ENCODE measurements at places on chromosomes 5 and 9.

GRCh38 chr9:5670079-5670478 lies 41.2 kb downstream of the RIC1 start:
- DNase-seq, result no peak

DNA sequence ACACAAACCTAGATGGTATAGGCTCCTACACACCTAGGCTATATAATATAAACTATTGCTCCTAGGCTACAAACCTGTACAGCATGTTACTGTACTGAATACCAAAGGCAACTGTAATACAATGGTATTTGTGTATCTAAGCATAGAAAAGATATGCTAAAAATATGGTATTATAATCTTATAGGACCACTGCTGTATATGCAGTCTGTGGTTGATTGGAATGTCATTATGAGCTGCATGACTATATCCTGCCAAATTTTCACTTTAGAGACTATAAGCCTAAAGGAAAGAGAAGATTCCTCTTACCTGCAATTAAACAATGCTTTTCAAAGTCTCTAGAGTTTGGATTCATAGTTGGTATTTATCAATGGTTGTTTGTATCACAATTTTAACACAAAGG lies 24.7 kb upstream of the ACOT12 start:
- DNase-seq, result peak; percentile 57

DNA sequence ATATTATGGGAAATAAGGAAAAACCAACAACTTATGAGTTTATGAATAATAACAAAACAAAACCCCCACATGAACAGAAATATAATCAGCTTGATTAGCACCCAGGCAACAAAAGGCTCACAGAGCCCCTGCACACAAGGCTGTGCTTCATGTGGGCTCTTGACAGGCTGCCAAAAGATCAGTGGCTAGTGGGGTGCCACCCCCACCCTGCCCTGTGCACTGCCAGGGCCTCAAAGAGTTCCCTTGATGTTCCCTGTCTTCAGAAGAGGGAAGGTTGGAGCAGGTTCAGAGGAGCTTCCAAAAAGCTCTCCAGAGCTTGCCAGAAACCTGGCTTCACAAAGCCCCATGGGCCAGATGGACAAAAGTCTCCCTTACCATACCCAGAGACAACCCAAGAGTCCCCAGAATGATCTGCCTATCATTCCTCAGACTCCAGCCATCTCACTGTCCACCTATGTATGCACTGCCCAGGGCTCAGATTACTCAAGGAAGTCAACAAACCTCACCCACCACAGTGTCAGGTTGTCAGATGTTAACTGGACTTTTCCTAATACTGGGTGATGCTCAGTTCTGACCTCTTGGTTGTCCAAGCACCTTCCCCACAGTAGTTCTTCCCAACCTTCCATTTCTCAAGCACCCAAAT lies 87.5 kb downstream of the SIL1 start:
- DNase-seq, result no peak

DNA sequence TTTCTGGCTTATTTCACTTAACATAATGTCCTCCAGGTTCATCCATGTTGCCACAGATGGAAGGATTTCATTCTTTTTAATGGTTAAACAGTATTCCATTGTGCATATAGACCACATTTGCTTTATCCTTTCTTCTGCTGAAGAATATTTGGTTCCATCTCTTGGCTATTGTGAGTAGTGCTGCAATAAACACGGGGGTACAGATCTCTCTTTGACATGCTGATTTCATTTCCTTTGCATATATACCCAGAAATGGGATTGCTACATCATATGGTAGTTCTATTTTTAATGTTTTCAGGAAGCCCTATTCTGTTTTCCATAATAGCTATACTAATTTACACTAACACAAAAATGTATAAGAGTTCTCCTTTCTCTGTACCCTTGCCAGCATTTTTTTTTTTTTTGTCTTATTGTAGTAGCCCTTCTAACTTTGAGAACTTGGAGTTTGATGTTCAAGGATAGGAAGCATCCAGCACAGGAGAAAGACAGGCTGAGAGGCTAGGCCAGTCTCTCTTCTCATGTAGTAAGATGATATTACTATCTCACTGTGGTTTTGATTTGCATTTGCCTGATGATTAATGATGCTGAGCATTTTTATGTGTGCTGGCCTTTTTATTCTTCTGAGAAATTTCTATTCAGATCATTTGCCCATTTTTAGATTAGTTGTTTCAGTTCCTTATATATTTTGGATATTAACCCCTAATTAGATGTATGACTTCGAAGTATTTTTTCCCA lies 592.2 kb upstream of the ZNF608 start:
- DNase-seq, result peak; percentile 23

- no peak for DNase-seq
These were observed 106.3 kb upstream of the NR3C1 start for GRCh38 chr5:143509758-143510221.

DNA sequence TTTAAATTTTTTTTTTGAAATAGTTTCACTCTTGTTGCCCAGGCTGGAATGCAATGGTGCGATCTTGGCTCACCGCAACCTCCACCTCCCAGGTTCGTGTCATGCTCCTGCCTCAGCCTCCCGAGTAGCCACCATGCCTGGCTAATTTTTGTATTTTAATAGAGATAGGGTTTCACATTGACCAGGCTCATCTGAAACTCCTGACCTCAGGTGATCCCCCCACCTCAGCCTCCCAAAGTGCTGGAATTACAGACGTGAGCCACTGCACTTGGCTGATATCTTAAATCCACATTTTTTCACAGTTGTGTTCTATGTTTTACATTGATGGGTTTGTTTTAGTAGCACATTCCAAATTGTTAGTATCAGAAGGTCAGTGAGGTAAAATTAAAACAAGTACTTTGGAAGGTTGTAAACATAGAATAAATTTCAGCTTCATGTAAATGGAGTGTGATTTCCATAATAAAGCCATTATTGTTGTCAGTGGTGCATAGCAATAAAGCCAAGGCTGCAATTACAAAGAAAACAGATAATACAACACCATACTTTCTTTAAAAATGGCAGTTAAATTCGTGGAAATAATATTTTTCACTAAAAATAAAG lies 287.2 kb downstream of the ARRDC3 start:
- no peak for DNase-seq

DNA sequence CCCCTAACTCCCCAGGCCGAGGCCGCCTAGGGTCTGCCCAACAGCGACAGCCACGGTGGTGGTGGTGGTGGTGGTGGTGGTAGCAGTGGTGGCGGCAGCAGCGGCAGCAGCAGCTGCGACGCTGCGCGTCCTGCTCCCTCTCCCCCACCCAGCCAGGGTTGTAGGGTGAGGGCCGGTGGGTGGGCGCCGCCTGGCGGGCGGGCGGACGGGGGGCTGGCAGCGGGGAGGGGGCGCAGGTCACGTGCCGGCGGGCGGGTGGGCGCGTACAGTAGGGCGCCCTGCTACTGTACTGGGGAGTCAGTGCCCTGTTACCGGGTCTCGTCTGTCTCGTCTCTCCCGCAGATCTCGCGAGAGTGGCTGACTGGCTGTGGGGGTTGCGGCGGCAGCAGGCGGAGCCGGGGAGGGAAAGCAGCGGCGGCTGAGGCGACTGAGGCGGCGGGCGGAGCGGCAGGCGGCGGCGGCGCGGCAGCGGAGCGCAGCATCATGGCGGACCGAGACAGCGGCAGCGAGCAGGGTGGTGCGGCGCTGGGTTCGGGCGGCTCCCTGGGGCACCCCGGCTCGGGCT lies at the start of gene PURA:
PURA (plus strand) TSS at position 411 of the 565 bp plus-strand sequence; CDS start at position 484, 73 bp downstream.
- peak; percentile 96 for DNase-seq

DNA sequence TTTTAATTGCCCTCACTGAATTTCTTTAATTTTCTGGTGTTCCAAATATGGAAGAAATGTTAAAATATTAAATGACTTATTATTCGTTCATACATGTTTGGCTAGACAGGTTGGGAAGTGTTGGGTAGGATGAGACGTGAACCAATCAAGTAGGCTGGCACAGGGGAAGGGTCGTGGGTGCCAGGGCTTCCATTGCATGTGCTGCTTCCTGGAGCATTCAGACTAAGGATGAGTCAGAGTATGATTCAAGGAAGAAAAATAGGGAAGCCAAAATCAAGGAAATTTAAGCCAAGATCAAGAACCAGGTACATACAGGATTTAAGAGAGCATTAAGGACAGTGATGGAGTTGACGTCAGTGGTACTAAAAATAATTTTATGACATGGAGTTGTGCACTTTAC lies 2068.0 kb downstream of the MAT2B start:
- DNase-seq, result no peak

DNA sequence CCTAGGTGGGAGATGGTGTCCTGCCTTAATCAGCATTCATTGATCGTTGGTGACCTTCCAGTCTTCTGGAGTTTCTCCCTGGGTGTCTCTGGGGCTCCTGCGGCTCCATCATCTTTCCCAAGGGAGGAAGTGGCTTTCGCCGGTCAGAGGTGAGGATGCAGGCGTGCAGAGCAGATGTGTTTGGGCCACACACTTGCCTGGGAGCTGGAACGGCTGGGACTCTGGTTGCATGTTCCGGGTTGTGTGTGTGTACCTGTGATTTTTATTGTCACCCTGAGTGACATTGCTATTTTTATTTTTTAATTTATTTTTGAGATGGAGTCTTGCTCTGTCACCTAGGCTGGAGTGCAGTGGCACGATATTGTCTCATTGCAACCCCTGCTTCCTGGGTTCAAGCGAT lies 9.6 kb downstream of the HMCN2 start:
- no peak for DNase-seq

DNA sequence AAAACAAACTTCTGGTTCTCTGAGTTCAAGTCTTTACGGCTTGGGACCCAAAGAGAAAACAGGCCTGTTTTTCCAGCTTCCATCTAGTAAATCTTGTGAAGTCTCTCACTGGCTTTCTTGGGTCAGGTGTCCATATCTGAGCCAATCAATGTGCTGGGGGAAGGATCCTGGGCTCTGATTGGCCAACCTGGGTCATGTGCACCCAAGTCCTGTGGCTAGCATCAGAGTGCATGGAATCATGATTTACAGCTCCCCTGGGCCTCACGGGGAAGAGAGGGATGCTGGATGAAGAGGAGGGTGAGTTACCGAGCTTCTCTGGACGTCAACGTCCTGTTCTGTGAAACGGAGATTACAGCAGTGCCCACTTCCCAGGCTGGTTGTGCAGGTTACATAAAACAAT lies 19.4 kb downstream of the CXCL14 start:
- DNase-seq, result peak; percentile 11

- DNase-seq, result no peak
These were observed 55.2 kb downstream of the ANXA1 start for GRCh38 chr9:73206851-73207250.

DNA sequence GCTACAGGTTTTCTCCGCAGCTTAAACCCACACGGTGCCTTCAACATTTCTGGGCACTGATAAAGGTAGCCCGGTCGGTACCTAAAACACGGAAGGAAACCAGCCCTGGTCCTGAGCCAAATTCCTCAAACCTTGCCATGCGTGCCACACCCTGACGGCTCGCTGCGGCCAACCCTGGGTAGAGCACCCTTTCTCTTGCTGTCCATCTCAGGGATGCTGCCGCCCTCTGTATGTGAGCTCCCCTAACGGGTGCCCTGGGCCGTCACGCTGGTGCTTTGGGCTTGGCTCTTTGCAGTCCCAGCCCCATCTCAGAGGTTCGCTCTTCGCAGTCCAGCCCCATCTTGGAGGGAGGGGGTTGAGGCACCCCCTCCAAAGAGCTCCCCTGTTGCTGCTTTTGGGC lies 43.9 kb downstream of the PNPLA7 start:
- DNase-seq, result no peak

DNA sequence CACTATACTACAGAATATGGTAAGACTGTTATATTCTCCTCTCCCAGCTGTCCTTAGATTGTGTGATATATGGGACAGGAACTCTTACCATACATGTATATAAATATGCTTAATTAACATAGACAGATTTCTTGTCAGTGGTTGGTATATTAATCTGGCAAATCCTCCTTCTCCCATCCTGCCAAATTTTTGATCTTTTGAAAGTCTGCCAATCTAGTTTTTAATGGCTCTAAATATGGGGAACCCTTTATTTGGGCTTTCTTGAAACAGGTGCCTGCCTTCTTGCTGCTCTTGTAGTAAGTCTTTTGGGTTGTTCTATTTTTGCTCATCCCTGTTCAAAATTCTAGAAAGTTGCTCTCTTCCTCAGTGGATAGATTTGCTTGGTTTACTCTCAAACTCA lies 63.5 kb downstream of the SPATA31D1 start:
- no peak for DNase-seq

DNA sequence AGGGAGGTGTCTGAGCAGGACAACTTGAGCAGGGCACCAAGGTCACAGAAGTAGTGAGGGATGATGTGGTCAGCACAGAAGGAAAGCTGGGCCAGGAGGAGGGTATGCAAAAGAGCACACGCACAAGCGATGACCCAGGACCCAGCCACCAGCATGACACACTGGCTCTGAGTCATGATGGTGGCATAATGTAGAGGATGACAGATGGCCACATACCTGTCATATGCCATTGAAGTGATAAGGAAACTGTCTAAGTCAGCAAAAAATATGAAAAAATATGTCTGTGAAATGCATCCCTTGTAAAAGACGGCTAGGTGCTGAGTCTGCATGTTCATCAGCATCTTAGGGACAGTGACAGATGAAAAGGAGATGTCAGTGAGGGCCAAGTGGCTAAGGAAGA lies 380 bp downstream of the OR1J1 start:
- DNase-seq, result no peak

DNA sequence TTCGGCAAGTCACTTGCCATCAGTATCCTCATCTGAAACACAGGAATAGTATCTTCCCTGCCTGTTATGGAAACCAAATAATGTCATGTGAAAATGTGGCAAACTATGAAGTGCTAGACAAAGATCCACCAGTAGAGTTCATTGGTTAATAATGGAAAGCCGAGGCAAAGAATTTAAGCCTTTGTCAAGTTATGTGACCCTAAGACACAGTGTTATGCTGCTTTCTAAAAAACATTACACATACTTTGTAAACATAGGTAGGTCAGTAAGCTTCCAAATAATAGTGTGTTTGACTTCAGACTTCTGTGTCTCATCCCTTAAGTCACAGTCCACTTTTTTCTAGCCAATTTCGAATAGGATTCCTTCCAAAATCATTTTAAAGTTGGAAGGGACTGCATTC lies 6.0 kb downstream of the PTAR1 start:
- no peak for DNase-seq

GRCh38 chr5:133691448-133691847 lies 79.1 kb upstream of the FSTL4 start:
- DNase-seq, result no peak

GRCh38 chr5:61758711-61759110 lies 426.7 kb downstream of the ZSWIM6 start:
- DNase-seq, result no peak

GRCh38 chr9:4082948-4083347 lies 216.9 kb downstream of the GLIS3 start:
- no peak for DNase-seq

DNA sequence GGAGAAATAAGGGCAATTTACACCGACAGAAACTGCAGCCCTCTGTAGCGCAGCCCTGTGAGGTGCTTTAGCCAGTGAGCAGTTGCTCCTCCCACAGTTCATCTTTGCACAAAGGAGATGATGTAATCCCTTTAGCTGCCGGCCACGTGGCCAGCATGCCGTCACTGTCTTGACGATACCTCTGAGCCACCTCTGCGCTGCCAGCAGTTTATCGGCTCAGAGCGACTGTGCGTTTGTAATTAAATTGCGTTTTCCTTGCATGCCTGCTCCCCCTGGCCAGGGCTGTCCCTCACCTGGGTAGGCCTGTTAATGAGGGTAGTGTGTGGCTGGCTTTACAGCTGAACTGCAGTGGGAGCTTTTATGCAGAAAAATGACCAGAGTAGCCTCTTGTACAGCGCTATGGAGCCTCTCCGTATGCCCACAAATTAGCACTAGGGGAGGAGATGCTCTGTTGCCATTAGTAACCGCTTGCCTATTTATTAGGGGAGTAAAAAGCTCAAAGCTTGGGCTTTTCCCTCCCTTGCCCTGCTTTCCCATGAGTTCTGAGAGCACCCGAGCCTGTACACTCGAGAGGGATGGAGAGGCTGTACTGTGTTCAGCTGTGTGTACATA lies 107.0 kb downstream of the TRIO start:
- DNase-seq, result peak; percentile 85

All from fibroblast of upper back skin (primary cell).